ENCODE measurements at places on chromosomes 12 and 14.

GRCh38 chr14:101055106-101055662 lies 151.7 kb upstream of the RTL1 start:
- DNase-seq = no peak

GRCh38 chr14:56172571-56172971 lies 54.4 kb downstream of the PELI2 start:
- DNase-seq = no peak

- peak; percentile 41 for DNase-seq
These were observed 3.7 kb upstream of the NECAP1 start for GRCh38 chr12:8078398-8078797.

GRCh38 chr12:26271889-26272492 lies 76.6 kb downstream of the SSPN start:
- DNase-seq = no peak
